ENCODE measurements at places on chromosomes 12 and 14. TPM values are rescaled to one million over a fixed set of nuclear protein-coding genes. Genes with fewer than 3 reads are reported as not detected.

Gene BDKRB1
- total RNA-seq: 4.1 TPM

Gene PTPN6
- total RNA-seq: 66.4 TPM

Gene ISM2
- total RNA-seq: 0.23 TPM

Gene KRT80
- 15.5 TPM for total RNA-seq

Gene USP44
- total RNA-seq: 2.9 TPM

Gene IL23A
- total RNA-seq: 0.49 TPM

Gene CLEC12A
- total RNA-seq: 3.5 TPM

Gene KRT3
- total RNA-seq: not detected

Gene C1S
- 319 TPM for total RNA-seq

Gene DNAI7
- 1.4 TPM for total RNA-seq
